ENCODE measurements at places on chromosomes 3 and 15. TPM values are rescaled to one million over a fixed set of nuclear protein-coding genes. Genes with fewer than 3 reads are reported as not detected.

DNA sequence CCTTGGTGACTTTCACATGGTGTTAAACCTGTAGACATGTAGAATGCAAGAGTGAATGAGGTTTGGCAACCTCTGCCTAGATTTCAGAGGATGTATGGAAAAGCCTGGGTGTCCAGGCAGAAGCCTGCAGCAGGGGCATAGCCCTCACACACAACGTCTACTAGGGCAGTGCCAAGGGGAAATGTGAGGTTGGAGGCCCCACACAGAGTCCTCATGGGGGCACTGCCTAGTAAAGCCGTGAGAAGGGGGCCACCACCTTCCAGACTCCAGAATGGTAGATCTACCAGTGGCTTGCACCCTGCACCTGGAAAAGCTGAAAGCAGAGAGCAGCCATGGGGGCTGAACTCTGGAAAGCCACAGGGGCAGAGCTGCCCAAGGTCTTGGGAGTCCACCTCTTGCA lies 241.2 kb downstream of the KLF13 start:
- no peak for DNase-seq

DNA sequence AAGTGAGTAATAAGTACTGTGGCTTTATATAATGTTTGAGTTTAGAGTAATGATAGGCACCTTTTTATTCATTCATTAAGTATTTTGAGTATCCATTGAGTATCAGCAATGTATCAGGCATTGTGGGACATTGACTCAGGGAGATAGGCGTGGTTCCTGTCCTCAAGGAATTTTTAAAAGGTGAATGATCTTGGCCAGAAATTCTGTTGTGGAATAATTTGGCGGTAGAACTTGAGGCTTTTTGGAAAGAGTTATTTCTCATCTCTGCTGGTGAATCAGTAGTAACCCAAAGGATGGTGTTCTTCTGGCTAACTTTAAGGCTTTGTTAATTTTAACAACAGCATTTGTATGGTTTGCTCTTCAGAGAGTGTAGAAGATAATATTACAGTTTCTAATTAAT lies 2.0 kb downstream of the RAB7A start:
- DNase-seq: no peak

DNA sequence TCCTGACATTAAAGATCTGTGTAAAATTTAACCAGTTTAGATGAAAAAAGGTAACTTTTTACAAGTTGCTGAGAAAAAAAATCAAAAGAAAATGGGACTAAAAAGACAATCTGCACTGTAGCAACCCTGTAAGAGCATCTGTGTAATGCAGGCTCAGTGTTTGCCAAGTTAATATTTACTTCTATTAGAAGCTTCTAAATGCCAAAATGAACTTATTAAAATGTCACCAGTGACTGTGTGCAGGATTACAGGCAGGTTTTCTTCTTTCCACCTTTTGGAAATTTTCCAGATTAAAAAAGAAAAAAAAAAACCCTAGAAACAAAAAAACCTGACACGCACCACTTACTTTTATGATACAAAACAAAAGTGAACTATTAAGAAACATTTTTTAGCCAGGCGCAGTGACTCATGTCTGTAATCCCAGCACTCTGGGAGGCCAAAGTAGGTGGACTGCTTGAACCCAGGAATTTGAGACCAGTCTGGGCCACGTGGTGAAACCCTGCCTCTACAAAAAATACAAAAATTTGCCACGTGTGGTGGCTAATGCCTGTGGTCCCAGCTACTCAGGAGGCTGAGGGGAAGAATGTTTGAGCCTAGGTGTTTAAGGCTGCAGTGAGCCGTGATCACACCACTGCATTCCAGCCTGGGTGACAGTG lies 87.2 kb downstream of the TJP1 start:
- DNase-seq: no peak

DNA sequence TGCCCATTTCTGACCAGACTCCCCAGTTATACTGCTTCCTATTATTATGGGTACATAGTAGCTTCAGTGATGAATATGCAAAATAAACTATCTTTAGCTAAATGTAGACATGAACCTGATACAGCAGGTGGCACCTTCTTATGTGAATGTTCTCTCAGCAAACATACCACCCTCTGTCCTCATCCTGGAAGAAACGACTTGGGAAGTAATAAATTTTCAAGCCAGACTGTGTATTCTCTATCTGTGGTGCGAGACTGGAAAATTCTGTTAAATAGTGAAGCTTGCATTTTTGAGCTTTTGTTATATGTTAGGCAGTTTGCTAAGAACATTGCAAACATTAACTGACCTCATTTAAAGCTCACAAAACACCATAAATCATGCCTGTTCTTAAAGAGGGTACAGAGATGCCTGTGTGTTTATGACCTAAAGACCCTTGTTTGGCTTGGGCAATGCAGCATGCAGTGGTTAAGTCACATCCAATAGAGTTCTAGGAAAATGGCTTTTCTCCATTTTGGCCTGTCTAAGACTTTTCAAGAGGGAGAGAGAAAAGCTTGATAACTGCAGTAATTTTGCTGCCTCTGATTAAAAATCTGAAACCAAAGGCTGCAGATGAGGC lies 287.1 kb downstream of the NEK10 start:
- no peak for DNase-seq

FYTTD1 gene
- total RNA-seq: 18.3 TPM

SKOR1 gene
- total RNA-seq: not detected

All from transverse colon (tissue), 4 donors.